H54 (cell line): ENCODE measurements at places on chromosomes 5 and 9.

DNA sequence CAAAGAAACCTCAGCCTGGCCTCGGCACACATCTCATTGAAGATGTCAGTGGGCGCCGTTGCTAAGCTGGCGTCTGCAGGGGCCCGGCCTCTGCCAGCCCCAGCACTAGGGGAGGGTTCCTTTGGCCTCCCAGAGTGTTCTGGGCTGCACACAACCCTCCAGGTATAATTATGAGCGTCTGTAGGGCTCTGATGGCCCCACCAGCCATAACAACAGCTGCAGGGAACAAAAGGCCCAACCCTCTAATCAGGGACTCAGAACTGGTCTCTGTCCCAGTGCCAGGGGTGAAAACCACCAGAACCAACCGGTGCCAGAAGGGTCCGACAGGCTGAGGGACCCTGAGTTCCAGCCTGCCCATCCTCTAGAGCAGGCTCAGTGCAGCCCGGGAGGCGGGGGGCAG lies 39.5 kb upstream of the SLC12A7 start:
- DNase-seq = no peak

DNA sequence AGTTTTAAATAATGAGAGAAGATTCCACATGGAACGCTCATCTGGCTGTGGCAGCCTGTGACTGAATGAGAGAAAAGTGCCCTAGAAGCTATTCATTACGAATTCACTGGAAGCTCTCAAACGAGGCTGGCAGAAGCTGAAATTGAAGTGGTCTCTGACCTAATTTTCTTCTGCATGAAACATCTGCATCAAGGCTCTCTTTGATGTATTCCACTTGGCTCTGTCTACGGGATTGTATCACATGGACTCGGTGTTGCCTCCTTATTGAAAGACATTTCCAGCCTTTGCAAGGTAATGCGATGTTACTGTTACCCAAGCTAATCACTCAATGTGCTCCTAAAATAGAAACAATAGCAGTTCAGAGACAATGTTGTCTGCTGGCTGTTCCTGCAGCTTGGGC lies 246.9 kb upstream of the ZNF462 start:
- DNase-seq = no peak

GRCh38 chr5:109483395-109483971 lies 73.7 kb upstream of the PJA2 start:
- no peak for DNase-seq

- no peak for DNase-seq
Observed at GRCh38 chr9:131051592-131052517, 42.9 kb downstream of the LAMC3 start.

DNA sequence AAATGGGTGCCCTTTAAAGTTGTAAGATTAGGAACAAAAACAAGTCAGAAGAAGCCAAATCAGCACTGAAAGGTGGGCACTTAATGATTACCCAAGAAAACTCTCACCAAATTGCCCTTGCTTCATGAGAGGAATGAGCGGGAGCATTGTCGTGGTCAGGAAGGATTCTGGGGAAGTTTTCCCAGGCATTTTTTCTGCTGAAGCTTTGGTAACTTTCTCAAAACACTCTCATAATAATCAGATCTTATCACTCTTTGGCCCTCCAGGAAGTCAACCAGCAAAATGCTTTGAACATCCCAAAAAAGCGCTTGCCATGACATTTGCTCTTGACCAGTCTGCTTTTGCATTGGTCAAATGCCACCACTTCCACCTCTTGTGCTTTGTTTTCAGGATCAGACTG lies 10.4 kb upstream of the PCDHGC3 start:
- DNase-seq = no peak

- DNase-seq = no peak
Observed at GRCh38 chr9:91255327-91255726, 106.4 kb downstream of the AUH start.

GRCh38 chr5:14773588-14773987 lies 98.0 kb downstream of the ANKH start:
- DNase-seq = no peak

GRCh38 chr9:38066197-38066913 lies 2.7 kb downstream of the SHB start:
- DNase-seq = no peak

- no peak for DNase-seq
Observed at GRCh38 chr9:88889386-88889785, 101.9 kb upstream of the S1PR3 start.

DNA sequence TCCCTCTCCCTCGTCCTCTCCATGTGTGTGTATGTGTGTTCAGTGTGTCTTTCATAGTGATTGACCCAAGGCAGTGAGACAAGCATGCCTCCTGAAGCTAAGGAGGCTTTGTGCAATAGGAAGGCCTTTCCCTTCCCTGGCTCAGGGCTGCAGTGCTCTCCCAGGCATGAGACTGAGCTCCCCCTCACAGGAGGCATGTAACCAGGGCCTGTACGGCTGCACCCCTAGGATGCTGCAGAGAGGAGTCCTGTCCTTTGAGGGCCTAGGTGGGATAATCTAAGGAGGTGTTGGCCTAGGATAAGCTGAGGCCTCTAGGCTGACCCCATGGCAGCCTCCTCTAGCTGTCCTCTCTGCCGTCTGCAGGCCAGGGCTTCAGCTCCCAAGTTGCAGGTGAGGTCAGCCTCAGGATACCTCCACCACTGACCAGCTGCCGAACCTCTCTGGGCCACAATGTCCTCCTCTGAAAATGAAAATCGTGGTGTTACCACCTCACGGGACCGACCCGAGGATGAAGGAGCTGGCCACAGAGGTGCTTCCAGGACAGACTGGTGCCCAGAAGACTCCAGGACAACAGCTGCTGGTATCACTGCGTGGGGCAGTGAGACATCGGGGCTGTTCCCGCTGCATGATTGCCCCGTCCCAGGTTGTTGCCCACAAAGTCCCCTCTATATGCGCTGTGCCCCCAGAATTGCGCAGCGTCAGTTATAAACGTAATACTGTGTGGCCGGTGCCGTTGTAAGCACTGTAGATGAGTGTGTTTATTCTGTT lies 129.6 kb downstream of the BARX1 start:
- DNase-seq = peak; percentile 10

DNA sequence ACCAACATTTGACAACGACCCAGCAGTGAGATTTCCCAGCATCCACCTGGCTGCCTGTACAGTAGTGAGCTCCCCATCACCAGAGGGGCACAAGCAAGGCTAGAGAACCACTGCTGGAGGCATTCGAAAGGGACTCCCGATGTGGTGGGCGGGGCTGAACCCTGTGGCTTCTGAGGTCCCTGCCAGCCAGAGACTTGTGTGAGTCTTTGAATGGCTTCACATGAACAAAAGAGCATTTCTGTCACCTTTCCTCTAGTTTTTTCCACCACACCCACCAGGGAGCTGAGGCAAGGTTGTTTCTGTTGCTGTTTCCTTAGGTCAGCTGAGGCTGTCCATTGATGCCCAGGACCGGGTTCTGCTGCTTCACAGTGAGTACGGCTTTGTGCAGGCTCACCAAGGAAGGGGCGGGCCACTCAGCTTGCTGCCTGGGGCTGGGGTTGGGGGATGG lies 15.7 kb downstream of the RGS3 start:
- DNase-seq = no peak

GRCh38 chr5:53604309-53604708 lies 43.9 kb downstream of the NDUFS4 start:
- DNase-seq = no peak

DNA sequence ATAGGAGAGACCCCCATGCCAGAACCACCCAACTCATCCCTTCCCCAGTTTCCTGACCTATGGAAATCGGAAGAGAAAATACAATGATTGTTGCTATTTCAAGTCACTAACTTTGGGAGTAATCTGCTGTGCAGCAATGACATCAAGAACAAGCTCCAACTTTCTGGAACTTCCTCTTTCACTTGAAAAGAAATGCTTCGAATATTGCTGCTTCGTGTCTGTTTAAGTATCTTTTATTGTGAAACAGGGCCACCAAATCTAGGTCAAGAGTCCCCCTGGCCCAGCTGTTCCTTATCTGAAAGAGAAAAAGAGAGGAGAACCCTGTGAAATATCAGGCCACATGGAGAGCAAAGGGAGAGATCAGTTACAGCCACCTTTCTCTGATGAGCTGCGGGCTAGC lies 59.4 kb upstream of the DNAH5 start:
- no peak for DNase-seq

- DNase-seq = no peak
Observed at GRCh38 chr9:3736161-3736560, 210.4 kb upstream of the RFX3 start.

GRCh38 chr5:172183881-172184280 lies 4.1 kb downstream of the STK10 start:
- DNase-seq = no peak

DNA sequence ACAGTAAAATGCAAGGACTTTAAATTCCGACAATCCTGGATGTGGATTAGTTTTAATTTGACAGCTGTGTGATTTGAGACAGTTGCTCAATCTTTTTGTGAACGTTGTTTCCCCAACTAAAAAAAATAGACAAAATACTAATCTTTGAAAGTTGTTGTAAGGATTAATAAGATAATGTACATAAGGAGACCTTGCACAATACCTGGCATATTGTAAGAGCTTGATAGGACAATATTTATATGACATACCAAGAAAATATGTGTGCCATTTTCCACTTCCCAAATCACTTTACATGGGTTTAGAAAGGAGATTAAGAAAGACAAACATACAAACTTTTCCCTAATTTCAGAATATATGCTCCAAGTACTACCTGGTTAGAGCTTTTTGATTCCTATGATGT lies 25.3 kb downstream of the ARRDC3 start:
- no peak for DNase-seq

GRCh38 chr5:180908998-180909731 lies 10.2 kb downstream of the BTNL8 start:
- DNase-seq = no peak

DNA sequence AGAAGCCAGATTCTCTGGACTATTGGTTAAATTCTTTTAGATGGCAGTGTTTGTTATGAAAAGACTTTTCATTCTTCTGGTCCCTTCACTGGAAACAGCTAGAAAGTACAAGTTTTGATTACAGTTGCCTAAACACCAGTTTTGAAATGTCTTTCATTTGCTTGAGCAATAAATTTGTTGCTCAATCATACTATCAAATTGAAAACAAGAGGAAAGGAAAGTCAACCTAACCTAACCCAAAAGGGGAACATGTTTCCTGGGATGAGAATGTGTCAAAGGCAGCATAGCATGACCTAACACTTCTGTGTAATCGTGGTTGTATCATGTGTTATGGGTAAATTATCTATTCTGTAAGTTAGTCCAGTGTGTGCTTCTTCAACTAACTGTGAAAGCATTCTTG lies 213.2 kb downstream of the TMC1 start:
- DNase-seq = no peak

GRCh38 chr5:36651761-36652685 lies 45.6 kb downstream of the SLC1A3 start:
- DNase-seq = no peak

DNA sequence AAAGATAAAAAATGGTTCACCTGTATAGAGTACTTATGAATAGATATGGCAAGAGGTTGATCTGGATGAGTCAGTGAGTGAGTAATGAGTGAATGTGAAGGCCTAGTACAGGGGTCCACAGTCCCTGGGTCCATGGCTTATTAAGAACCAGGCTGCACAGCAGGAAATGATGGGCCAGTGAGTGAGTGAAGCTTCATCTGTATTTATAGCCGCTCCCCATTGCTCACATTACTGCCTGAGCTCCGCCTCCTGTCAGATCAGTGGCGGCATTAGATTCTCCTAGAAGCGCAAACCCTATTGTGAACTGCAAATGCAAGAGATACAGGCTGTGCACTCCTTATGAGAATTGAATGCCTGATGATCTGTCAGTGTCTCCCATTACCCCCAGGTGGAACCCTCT lies 307.7 kb upstream of the ZNF608 start:
- no peak for DNase-seq

- DNase-seq = no peak
Observed at GRCh38 chr9:116416421-116416820, 262.8 kb downstream of the PAPPA start.

DNA sequence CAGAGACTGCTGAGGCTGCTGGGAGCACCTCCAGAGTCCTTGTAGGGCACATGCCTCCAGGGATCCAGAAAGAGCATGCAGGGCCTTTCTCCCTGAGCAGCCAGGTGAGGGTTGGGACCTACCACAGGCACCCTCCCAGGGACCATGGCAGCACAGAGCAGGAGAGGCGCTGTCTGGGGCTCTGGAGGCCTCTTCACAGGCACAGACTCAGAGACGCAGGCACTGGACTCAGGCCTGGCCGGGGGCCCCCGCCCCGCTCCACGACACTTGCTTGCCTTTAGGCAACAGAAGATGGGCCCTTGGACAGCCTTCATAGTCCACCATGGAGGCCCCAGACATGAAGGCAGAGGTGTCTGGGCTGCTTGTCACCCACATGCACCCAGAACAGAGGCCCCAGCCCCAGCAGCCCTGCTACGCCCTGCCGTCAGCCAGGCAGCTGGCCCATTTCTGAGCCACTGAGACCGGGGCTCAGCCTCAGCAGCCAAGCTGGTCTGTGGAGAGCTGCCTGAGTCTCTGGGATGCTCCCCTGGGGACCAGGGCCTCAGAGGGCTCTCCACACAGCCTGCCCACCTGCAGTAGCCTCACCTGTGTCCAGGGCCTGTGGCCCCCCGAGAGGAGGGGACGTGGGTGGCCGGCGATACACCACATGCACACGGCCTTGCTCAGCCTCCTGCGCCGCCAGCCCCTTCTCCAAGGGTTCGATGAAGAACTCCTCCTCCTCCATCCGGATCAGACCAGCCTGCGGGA lies 72.8 kb downstream of the ADAMTS2 start:
- DNase-seq = no peak

- DNase-seq = no peak
Observed at GRCh38 chr5:140186267-140186671, 11.3 kb downstream of the CYSTM1 start.

DNA sequence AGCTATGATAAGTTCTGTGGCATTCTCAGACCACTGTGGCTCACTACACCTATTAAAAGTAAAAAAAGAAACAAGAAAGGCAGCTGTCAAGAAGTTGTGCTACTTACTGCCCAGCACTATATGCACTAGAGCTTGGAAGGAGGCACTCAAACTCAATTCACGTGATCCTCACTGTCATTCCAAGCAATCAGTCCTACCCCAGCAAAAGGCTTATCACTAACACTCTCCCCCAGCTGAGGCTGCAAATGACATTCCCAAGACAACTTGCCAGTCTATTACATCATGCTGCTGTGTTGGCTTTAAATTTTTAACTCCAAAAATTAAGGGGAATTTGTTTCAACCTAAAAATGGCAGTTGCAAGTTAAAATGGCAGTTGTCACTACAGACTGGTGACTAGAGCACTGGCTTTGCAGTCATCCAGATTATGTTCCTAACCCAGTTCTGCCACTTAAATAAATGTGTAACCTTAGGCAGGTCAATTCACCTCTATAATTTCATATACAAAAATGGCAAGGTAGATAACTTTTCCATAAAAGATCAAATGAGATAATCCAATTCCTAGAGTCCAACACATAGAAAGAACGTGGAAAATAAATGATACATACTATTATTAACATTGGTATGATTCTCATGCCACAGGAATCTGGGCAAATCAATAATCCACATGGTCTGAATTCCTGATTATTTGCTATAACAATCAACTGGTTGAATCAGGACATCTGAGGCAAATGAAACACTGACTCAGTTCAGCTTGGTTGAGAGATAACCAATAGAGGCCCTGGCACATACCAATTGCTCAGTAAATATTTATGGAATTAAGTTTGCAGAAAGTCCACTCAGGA lies 52.4 kb downstream of the FBXW11 start:
- peak; percentile 9 for DNase-seq
